ENCODE measurements at places on chromosomes 6 and 20.
A peak's percentile ranks its signal among the peaks of the same experiment; 100 is the strongest.

- DNase-seq: no peak
Measured at GRCh38 chr6:91198588-91199255, 611.9 kb upstream of the MAP3K7 start.

DNA sequence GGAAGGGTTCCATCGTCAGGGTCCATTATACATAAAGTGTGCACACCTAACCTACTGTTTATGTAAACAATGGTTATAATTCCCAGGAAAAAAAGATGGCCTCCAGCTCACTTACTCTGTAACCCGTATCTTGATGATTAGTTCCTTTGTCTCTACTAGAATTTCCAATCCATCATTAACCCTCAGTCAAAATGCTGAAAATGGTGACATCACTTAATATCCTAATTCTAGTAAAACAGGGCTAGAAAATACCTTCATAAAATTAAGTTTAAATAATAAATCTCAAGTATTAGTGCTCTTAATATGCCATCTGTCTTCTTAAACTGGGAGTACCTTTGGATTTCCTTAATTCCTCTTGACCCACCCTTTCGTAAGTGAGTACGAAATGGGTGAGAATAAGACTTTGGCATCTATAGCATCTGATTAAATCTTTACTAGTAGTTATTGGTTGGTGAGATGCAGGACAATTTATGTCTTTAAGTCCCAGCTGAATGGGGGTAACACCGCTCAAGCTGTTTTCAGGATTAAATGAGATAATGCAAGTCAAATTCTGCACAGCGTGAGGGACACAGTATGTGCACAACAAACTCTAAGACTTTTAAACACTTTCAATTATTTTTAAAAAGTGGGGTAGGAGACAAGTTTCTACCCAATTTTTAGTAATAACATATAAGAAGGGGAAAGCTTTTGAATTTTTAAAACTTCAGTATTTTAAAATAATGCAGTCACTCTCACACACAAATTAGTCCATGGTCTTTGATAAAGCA lies 1.6 kb downstream of the HMGN3 start:
- DNase-seq: no peak

- peak; percentile 33 for DNase-seq
Measured at GRCh38 chr6:119313937-119314884, 35.4 kb downstream of the MAN1A1 start.

GRCh38 chr6:41555326-41556300 lies 9.4 kb downstream of the FOXP4 start:
- no peak for DNase-seq

DNA sequence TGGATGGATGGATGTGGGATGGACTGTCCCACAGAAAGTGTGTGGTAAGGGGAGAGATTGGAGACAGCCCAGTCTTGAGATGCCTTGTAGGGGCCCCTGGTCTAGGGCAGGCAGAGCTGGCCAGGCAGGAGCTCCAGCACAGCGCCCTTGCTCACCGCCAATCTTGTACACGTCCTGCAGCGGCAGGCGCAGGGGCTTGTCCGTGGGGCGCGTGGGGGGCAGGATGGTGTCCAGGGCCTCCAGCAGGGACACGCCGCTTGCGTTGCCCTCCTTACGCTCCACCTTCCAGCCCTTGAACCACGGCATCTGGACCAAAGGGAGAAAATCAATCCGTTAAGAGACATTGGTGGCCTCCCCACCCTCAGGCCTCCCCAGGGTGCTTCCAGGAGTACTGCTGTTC lies 5.9 kb downstream of the EEF1A2 start:
- DNase-seq: no peak

GRCh38 chr20:2168946-2169345 lies 67.3 kb downstream of the STK35 start:
- no peak for DNase-seq

Measured in upper lobe of left lung (tissue), 6 donors.